ENCODE measurements at places on chromosomes 11 and 22.

DNA sequence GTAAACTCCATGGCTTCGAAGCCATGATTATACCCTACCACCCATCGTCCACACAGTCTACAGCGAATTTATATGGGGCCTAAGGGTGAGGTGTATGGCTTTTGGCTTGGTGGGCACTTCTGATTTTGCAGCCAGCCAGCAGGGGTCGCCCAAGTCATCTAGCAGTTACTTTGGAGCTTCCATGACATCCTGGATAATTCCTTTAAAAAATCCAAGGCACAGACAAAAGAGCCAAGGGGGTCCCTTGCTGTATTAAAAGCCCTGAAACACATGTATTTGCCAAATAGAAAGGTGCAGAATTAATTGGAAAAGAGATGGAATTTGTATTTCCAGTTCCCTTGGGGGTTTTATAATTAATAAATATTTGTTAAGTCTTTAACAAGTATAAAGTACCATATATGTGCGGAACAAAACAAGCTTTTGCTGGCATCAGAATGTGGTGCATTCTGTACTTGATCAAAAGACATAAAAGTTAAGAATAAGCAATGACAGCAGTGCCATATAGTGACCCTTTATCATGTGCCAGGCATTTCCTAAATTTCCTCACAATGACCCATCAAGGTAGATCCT lies 132.8 kb upstream of the PITPNB start:
- no peak for DNase-seq

DNA sequence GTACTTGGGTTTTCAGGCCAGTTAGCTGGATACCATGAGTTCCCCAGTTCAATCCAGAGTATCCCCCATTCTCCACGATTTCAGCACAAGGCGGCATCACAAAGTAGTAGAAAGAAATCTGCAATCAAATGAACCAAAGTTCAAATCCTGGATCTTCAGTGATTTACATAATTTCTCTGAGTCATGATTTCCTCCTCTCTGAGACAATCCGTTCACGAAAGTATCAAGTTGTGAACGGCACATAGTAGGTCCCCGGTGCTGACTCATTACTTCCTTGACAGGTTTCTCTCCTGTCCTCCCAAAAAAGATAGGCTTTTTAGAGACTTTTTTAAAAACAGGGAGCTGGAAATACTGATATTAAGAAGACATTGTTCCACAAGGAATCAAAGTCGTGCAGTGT lies 69.1 kb upstream of the AKIP1 start:
- DNase-seq = no peak

GRCh38 chr22:42742940-42743339 lies 22.3 kb upstream of the A4GALT start:
- DNase-seq = no peak

DNA sequence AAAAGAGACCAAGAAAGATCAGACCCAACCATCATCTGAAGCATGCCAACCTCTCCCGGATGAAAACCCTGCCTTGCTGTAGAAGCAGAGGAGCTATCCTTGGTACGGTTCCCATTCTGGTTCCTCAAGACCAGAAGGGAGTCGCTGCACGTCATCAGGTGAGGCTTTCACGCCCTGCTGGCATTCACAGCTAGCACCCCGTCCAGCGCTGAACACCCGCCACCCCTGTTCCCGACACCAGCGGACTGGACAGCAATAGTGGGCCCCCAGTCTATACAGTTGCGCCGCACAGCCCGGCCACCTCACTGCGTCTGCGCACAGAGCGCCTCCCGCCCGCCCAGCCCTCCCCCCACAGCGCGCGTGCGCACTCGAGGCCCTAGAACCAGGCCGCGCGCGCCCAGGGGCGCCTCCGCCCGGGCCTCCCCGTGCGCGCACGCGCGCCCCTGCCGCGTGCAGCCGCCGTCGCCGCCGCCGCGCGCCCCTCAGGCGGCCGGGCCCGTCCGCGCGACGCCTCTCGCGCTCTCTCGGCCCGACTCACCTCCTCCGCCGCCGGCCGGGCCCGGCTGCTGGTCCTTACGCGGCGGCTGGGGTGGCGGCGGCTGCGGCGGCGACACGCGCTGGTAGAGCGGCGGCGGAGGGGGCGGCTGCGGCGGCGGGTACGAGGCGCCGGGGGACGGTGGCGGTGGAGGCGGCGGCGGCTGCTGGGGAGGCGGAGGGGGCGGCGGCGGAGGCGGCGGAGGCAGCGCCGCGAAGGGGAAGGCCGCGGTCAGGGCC lies 706 bp downstream of the SF1 start:
- peak; percentile 30 for DNase-seq

DNA sequence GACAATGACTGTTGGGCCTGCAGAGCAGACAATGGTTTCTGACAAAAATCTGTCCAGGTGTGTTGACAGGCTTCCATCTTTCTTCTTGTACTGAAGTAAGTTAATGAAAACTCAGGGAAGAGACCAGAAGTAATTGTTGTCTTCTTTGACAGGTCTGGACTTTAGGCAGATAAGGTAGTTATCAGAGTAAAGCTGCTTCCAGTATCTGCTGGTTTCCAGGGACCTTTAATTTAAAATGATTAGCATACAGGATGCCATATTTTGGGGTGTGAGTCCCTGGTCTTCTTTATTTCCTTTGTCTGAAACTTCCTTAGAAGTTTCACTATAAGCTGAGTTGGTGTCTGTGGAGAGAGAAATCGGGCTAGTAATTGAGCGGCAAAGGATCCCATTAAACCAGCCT lies 1.4 kb downstream of the TMX2 start:
- no peak for DNase-seq

DNA sequence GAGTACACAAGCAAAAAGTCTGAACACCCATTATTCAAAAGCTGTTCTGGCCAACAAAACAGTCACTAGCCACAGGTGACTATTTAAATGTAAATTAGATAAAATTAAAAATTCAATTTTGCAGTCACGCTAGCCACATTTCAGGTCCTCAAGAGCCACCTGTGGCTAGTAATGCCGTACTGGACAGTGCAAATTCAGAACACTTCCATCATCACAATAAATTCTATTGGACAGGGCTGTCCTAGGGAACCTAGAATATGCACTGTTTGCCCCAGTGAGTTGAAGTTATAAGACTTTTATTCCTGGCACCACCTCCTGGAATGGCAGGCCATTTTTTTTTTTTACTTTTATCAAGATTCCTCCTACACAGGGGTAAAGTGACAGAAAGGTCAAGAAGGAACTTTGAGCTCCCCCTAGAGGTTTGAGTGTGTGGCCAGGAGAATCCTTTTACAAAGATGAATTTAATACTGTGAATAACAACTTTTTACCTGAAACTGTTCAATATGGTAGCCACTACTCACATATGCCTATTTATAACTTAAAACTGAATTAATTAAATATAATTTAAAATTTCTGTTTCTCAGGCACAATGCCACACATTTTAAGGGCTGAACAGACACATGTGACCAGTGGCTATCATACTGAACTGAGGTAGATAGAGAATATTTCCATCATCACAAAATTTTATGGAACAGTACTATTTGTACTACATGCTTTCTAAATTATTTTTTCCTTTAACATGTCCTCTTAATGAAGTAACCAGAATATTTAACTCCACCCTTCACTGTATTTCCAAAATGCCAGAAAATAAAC lies 6.5 kb downstream of the MSANTD2 start:
- peak; percentile 82 for DNase-seq

DNA sequence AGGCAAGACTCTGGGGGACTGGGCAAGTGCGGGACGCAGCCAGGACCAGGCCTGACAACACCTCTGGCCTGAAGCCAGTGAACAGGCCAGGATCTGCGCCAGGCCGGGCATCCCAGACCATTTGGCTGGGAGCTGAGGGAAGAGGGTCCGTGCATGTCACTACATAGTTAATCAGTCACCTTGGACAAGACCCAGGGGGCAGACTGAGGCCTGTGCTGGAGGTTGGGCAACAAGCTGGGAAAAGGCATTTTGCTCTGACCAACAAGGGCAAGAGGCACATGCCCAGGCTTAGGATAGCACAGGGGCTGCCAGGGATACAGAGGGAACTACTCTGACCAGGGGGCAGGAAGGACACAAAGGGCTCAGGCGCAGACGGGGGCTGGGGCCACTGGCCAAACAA lies 7.0 kb upstream of the CHADL start:
- DNase-seq = no peak
